Stimulated activated CD8-positive, alpha-beta memory T cell treated with anti-CD3 and anti-CD28 coated beads, Interleukin-7, amount 100 ng/mL, for 1 hour (primary cell): ENCODE measurements at places on chromosomes 7 and 10.

GRCh38 chr10:112812586-112812985, 137.5 kb upstream of the TCF7L2 start:
- DNase-seq, result no peak

- peak; percentile 65 for DNase-seq
Observed at GRCh38 chr7:44847509-44847919, 373 bp downstream of the H2AZ2 start.

DNA sequence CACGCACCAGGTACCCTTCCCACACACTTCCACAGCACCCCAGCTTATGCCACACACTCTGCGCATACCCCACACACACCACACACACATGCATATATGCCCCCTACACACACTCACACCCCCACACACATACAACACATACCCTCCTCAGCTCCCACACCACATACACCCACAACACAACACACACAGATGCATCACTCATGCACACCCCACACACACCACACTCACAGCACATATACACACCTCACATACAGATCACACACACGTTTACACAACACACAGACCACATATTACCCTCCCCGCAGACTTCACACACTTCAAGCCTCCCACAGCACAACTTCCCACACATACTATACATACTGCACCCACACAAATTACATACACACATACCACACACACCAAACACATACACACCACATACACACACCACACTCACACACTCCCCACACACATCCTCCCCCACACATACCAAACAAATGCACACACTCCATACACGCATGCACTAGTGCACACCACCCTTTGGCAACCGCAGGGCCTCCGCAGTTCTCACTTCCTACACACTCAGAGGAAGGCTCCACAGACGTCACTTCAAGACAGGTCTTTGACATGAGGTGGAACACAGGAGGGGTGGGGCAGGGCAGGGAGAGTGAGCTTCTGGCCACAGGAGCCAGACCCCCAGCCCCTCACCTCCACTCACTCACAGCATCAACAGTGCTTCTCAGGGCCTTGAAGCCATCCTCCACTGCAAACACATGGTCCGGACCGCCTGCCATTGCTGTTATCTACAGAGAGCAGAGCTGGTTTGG, 18.5 kb upstream of the ANTXRL start:
- DNase-seq, result no peak

DNA sequence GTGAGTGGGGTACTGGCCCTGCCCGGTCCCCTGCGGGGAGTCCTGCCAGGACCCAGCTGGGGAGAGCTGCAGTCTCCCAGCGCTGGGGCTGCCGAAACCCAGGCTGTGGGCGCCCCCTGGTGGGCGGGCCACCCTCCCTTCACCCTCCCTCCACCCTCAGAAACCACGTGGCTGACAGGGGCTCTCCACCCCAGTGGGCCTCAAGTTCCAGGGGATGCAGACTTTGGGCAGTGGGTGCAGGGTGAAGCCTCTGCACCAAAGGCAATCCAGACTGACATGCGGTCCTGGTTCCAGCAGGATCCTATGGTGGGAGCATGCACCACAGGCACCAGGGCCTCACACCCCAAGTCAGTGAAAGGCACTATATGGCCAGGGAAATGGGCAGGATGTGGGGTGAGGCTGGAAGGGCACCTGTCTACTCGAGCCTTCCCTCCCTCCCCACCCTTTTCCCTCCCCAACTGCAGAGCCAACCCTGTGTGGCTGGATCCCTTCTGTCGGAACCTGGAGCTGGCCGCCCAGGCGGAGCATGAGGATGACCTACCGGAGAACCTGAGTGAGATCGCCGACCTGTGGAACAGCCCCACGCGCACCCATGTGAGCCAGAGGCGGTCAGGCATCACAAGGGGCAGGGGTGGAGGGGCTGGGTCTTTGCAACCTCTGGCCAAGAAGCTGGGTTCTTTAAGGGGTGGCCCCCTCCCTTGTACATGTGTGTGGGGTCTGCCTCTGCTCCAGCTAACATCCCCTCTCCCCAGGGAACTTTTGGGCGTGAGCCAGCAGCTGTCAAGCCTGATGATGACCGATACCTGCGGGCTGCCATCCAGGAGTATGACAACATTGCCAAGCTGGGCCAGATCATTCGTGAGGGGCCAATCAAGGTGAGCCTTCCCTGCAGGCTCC, 38.8 kb downstream of the PSAP start:
- DNase-seq, result peak; percentile 68

DNA sequence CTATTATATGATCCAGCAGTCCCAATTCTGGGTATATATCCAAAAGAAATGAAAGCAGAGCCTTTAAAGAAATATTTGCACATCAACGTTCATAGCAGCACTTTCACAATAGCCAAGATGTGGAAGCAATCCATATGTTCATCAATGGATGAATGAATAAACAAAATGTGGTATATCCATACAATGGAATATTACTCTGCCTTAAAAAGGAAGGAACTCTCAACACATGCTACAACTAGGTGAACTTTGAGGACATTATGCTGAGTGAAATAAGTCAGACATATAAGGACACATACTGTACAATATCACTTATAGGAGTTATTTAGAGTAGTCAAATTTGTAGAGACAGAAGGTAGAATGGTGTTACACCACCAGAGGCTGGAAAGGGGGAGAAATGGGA, 28.0 kb upstream of the ADRB1 start:
- no peak for DNase-seq

- no peak for DNase-seq
Observed at GRCh38 chr10:14667280-14667679, 107.4 kb downstream of the FAM107B start.

- peak; percentile 55 for DNase-seq
Observed at GRCh38 chr10:91162495-91163268, 57.8 kb upstream of the PCGF5 start.

DNA sequence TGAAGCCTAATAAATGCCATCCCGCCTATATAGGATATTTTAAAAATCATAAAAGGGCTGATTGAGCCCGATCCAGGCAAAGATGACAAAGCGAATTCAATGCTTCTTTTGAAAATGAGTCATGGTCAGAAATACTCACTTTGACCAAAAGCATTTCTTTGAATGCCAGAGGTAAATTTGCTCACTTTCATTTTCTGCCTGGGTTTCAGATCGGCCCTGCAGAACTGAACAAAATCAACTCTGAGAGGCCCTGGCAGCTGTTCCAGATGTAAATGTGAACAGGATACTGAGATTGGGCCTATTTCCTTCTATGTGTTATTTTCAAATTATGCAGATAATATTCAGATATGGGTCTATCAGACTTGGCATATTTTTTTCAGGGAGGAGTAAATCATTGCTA, 114.8 kb upstream of the ARID5B start:
- no peak for DNase-seq

DNA sequence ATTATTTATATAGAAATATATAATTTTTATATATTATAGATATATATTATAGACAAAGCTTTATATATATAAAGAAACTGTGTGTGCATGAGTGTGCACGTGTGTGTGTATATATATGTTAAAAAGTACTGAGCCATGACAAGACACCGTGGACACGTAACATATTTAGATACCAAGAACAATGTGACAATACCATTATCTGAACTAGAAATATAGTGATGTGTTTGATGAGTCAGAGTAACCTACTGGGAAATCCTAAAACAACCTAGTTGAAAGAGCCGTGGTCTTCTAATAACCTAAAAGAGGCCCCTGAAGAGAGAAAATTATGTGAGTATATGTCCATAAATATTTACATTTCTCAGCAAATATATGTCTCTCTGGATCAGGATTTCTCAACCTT, 50.7 kb upstream of the ITGB8 start:
- no peak for DNase-seq

GRCh38 chr10:117741524-117741923, 199.0 kb downstream of the EMX2 start:
- no peak for DNase-seq

GRCh38 chr7:18400275-18400674, 95.3 kb upstream of the HDAC9 start:
- DNase-seq, result no peak
